ENCODE measurements at places on chromosomes 13 and 19. TPM values are rescaled to one million over a fixed set of nuclear protein-coding genes. Genes with fewer than 3 reads are reported as not detected.
A peak's percentile ranks its signal among the peaks of the same experiment; 100 is the strongest.

GRCh38 chr13:40445557-40445990, 220.9 kb downstream of the FOXO1 start:
- DNase-seq: no peak

F2RL3 gene
- 0.32 TPM for total RNA-seq

GRCh38 chr19:6248844-6249243, 30.9 kb downstream of the MLLT1 start:
- DNase-seq: no peak

GRCh38 chr19:615619-616018, 17.7 kb downstream of the POLRMT start:
- DNase-seq: no peak

GRCh38 chr13:73190477-73190876, 131.7 kb downstream of the KLF5 start:
- no peak for DNase-seq

DNA sequence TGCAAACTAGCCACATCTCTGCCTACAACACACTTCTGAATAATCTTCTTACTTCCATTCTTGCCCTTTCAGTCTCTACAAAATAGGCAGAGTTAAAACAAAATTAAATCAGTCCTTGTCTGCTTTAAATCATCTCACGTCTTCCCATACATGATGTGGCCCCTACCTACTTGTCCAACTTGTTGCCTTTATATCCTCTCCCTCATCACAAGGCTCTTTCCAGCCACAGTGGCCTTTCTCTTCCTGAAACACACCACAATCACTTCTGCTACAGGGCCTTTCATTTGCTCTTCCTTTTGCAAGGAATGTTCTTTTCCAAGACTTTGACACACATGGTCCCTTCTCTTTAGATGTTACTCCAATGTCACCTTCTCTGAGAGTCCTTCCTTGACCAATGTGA, 1.7 kb downstream of the RBM26 start:
- no peak for DNase-seq

DNA sequence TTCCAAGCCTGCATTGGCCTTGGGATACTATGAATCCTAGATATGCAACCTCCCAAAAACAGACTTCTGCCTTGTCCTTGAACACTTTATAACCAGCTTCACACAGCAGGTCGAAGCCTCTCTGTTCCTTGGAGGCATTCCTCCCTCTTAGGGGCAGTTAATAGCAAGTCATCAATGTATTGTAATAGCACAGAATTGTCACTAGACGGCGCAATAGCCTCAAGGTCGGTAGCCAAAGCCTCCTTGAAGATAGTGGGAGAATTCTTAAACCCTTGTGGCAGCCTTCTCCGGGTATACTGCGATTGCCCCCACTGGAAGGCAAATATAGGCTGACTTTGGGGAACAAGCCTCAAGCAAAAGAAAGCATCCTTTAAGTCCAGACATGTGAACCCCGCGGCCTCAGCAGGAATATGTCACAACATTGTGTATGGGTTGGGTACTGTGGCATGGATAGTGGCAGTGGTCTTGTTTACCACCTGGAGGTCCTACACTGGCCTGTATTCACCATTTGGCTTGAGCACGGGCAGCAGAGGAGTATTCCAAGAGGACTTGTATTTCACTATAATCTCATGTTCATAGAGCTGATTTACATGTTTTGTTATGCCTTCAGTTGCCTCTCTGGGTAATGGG, 61.1 kb downstream of the ZNF431 start:
- DNase-seq: no peak

DNA sequence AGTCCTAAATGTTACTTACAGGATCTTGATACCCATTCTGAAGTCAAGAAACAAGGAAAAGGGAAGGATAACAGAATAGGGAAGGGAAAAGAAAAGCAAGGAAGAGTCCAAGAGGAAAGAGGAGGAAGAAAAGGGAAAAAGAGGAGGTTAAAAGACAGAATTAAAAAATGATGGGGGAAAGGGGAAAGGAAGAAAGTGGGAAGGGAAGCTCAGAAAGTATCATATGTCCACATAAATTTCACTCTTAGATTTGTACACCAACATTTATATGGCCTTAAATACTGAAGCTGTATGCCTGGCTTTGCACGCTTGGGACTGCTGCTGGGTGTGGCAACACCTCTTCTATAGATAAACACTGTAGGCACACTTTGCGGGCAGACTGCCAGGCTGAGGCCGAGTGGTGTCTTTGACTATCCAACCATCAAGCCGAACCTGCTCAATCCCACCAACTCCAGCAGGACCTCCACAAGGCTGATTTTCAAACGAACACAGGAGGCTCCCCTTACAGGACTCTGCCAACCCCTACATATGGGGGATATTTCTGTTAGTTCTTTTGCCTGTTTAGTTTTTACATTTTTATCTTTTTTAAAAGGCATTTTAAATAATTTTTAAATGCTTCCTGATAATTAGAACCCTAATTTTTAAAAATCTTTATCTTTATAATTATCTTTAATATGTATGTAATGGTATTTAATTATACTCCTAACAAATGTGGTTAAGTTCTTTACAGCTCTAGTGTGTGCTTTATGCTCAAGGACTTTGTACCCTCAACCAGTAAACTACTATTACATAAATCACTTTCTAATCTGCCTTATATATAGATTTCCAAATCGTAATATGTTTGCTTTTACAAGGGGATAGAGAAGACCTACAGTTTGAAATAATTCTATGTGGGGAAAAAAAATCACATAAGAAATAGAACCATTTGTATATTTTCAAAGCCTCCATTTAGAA, 154.2 kb downstream of the DIAPH3 start:
- DNase-seq: no peak

KLK13 gene
- total RNA-seq: not detected

DNA sequence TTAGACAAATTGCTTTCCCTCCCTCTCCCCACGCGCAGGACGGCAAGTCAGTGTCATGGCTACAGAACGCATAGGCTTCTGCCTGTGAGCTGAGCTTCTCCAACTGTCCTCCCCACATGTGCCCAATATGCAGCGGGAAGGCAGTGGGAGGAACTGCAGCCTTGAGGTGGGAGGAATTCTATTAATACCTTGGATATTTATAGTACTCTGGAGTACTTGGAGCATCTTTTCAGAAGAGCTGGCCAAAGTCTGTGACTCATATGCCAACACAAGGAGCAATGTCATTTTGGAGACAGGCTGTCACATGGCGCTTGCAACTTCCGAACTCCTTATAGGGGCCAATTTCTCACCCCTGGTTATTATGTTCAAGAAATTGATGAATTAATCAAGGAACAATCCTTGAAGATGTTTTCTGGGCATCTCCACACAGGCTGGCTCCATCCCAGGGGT, 245.0 kb upstream of the SERP2 start:
- no peak for DNase-seq

PTH2 gene
- not detected for total RNA-seq

DNA sequence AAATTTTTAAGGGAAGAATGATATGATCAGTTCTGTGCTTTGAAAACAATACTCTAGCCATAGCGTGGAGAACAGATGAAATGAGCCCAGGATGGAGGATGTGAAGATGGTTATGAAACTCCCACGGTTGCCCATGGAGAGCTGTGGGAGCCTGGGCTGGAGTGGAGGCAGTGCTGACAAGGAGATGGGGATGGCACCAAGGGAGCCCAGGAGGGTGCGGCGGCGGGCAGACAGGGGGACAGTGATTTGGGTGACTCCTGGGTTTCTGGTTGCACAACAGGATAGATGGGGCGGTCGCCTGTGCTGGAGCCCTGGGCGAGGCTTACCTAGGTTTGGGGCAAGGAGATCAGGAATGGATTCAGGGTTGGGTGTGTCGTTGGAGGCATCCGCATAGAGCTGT, 15.9 kb downstream of the ARHGEF7 start:
- no peak for DNase-seq

DNA sequence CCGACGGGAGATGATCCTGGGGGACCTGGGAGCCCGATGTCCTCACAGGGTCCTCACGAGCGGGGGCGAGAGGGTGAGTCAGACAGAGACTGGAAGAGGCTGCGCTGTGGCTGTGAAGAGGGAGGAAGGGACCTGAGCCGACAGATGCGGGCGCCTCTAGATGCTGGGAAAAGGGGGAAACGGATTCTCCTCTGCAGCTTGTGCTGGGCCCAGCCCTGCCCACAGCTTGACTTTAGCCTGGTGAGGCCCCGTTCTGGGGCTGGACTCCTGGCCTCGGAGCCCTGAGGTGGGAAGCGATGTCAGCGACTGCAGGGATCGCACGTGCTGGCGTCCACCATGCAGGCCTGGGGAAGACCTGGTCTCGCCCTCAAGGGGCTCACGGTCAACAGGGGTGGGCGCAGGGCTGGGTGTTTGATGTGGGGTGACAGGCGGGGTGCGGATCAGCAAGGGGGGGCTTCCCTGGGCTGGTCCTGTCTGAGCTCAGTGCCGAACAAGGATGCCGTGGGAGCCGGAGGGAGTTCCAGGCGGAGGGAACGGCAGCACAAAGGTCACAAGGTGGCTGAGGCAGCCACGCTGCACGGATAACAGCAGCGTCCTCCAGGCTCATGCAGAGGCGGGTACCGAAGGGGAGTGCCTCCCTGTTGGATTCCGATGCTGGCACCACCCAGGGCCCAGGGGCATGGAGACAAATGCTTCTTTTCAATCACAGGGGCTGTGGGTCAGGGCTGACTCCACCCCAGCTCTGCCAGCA, 31.8 kb downstream of the PIP5K1C start:
- peak; percentile 38 for DNase-seq

DNA sequence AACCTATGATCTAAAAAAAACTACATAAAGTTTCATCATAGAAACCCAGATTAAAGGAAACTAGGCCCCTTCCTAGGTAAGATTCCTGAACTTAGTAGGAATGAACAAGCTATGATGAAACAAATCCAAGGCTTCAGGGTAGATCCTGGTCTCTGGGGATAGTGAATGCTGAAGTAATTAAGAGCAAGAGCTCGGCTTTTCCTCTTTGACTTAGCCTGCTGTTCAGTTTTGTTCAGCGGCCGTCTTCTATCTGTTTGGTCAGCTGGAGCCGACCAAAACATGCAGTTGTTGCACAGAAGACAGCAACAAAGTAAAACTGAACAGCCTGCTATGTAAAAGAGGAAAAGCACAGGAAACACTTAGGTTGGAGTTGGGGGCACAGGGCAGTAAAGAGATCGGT, 44.1 kb upstream of the RFXAP start:
- no peak for DNase-seq

DNA sequence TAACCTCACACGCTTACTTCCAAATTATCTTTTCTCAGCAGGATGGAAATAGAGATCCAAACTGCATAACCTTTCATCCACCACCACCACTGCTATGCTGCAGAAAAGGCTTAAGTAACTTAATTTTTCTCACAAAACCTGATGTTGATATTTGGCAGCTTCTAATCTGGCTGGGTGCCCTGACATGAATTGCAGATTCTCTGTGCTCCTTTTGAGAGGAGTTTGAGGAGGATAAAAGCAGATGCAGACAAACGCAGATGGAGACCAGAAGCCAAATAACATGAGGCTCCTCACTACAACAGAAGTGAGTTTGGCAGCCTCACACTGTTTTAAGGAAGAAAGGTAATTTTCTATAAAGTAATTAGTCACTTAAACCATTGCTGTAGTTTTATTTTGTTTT, 646.2 kb upstream of the ATXN8OS start:
- DNase-seq: no peak

GRCh38 chr13:76828316-76828741, 57.9 kb downstream of the KCTD12 start:
- no peak for DNase-seq

Data from breast epithelium (tissue), 4 donors.